Activated CD4-positive, alpha-beta memory T cell treated with anti-CD3 and anti-CD28 coated beads, Interleukin-2, amount 10 ng/mL, durations not matched to agents 7 days and 5 days (primary cell): ENCODE measurements at places on chromosomes 6 and 20. TPM values are rescaled to one million over a fixed set of nuclear protein-coding genes. Genes with fewer than 3 reads are reported as not detected.

- no peak for DNase-seq
Measured at GRCh38 chr6:11950109-11950508, 62.0 kb upstream of the HIVEP1 start.

GRCh38 chr6:55953335-55953734 lies 77.9 kb upstream of the BMP5 start:
- DNase-seq: no peak

- no peak for DNase-seq
Measured at GRCh38 chr6:6717953-6718352, 129.4 kb downstream of the LY86 start.

Gene SIRPG
- total RNA-seq: 109 TPM

DNA sequence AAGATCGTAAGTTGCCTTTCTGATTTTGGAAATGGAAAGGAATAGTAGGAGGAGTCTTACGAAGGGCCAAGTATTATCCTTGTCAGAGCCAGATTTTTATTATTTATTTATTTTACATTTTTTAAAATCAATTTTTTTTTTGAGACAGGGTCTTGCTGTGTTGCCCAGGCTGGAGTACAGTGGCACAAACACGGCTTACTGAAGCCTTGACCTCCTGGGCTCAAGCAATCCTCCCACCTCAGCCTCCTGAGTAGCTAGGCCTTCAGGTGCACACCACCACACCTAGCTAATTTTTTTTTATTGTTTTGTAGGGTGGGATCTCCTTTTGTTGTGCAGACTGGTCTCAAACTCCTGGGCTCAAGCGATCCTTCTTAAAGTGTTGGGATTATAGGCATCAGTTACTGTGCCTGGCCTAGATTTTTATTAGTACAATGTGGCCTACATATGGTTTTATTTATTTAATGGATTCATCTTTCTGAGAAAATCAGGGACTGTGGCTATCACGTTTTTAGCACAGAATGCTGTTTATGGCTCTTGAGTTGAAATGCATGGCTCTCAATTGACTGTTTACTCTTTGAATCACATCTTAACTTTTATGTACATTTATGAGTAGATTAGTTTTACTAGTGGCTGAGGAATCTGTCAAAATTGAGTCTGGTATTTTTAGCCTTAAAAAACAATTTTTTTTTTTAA lies 16.7 kb downstream of the CDC5L start:
- no peak for DNase-seq

Gene OR10C1
- total RNA-seq: not detected

- no peak for DNase-seq
Measured at GRCh38 chr6:103862297-103862696, 997.4 kb downstream of the HACE1 start.

DNA sequence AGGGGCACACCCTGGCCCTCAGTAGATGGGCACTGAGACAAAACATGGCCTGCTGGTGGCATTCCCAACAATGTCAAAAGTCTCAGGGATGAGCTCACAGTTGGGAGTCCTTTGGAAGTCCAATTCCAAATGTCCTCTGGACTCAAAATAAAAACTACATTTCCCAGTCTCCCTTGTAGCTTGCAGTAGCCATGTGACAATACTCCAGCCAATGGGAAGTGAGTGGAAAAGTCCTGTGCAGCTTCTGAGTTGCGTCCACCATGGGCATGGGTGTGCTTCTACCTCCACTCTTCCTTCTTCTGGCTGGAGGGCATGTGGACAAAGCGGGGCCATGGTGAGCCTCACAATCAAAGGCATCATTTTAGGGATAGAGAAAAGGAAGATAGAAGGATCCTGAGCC lies 5.8 kb upstream of the ADAM33 start:
- DNase-seq: no peak

DNA sequence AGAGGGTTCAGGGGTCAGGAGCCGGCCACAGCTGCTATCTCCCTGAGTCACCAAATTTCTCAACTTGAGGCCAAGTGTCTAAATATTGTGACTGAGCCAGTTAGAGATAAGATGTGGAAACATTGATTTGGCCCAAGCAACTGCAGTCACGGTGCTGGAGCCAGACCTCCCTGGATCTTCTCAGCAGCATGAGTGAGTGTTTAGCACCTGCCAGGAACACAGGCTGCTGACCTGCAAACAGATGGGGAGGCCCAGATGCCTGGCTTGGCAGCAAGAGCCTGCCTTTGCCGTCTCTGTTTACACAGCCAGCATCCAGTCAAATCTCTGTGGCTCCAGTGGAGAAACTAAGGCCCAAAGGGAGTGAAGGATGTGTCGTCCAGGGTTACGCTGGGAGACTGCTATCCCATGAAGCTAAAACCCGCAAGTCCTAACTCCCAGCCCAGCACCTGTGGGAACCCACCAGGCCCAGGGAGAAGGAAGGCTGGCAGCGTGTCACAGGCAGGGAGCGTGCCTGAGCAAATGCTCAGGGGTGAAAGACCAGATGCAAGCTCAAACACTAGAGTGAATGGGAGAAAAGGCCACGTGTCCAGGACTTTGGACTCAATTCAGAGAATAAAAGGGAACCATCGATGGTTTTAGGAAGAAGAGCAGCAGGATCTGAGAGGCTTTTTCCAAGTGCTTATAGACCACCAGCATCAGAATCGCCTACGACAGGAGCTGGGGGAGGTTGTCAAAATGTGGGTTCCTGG lies 15.9 kb upstream of the PTGIS start:
- DNase-seq: no peak

Gene MEI4
- not detected for total RNA-seq
